ENCODE measurements at places on chromosomes 16 and 17.
A peak's percentile ranks its signal among the peaks of the same experiment; 100 is the strongest.

GRCh38 chr17:50863221-50863843, 2.8 kb downstream of the TOB1 start:
- peak; percentile 36 for DNase-seq

- no peak for DNase-seq
Measured at GRCh38 chr17:50076591-50077235, 18.4 kb upstream of the PDK2 start.

DNA sequence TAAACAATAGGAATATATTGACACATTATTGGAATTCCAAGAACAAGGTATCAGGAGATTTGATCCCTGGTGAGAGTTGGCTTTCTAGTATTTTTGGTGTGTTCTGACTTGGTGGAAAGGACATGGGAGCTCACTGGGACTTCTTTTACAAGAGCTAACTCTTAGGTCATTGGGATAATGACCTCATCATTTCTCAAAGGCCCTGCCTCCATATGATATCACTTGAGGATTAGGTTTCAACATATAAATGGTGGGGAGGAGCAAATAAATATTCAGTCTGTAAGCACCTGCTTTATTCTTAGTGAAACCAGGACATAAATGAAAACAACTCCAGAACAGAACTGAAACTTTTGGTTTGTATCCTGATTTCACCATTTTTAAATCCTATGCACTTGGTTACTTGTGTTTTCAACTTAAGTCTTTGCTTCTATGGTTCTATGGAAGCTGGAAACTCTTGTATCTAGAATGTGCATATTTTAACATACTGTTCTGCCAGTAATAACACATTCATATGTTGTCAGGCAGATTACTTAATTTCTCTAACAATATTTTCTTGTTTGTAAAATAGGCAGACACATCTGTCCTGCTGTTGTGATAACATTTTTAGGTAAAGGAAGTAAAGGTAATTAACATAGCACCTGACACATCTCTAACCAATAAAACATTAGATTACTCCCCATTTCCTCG, 1527.7 kb upstream of the CDH8 start:
- no peak for DNase-seq

DNA sequence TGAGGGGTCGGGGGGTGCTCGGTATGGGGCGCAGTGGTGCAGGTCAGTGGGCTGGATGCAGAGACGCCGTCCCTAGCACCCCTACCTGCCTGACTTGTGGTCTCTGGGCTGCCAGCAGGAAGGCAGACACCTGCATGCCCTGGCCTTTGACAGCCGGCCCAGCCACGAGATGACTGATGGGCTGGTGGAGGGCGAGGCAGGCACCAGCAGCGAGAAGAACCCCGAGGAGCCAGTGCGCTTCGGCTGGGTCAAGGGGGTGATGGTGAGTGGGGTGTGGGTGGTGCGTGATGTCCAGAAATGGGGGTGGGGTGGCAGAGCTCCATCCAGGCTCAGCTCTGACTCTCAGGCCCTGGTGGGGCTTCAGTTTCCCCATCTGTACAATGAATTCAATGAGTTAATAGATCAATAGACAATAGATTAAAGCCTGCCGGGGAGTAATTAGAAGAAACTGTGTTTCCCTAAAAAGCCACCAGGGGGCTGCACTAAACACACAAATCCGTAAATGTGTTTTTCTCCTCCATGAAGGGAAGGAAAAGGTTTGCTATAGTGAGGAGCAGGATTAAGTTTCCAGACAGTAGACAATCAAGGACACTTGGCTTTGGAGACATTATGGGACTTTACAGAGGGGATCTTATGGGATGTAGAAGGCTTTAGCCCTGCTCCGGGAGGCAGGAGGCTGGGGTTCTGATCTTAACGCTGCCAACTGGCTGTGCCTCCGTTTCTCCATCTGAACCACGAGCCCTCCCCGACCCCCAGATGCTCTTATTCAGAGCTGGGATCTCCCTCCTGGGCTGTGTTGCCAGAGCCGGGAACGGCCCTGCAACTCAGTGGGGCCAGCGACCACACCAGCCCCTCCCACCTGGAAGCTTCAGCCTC, 2.2 kb downstream of the SLC12A3 start:
- DNase-seq: peak; percentile 31

DNA sequence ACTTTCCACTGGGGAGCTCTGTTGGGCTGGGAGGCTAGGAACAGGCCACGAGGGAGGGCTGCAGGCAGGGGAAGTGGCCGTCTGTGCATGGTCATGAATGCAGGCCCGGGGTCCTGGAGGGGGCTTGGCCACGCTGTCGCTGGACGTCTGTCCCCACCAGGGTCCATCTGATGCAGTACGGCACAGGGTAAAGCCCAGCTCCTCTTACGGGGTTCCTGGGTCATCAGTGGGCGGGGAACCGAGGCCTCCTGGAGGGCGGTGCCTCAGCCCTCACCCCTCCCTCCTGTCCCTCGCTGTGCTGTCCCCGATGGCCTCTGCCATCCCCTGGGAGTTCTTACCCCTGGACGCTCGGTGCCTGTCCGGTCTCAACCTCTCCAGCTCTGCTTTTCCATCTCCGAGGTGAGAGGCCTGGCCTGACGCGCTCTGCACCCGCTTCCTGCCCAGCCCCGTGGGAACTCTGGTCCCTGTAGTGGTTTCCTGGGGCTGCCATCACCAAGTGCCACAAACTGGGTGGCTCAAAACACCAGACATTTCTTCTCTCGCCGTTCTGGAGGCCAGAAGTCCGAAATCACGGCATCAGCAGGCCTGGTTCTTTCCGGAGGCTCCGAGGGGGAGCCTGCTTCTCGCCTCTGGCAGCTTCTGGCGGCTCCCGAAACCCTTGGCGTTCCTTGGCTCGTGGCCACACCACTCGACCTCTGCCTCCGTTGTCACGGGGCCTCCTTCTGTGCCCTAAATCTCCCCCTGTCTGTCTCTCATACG, 182.8 kb downstream of the SEC14L1 start:
- no peak for DNase-seq
